SK-N-DZ (cell line): ENCODE measurements at places on chromosomes 3 and 15.
A peak's percentile ranks its signal among the peaks of the same experiment; 100 is the strongest.

DNA sequence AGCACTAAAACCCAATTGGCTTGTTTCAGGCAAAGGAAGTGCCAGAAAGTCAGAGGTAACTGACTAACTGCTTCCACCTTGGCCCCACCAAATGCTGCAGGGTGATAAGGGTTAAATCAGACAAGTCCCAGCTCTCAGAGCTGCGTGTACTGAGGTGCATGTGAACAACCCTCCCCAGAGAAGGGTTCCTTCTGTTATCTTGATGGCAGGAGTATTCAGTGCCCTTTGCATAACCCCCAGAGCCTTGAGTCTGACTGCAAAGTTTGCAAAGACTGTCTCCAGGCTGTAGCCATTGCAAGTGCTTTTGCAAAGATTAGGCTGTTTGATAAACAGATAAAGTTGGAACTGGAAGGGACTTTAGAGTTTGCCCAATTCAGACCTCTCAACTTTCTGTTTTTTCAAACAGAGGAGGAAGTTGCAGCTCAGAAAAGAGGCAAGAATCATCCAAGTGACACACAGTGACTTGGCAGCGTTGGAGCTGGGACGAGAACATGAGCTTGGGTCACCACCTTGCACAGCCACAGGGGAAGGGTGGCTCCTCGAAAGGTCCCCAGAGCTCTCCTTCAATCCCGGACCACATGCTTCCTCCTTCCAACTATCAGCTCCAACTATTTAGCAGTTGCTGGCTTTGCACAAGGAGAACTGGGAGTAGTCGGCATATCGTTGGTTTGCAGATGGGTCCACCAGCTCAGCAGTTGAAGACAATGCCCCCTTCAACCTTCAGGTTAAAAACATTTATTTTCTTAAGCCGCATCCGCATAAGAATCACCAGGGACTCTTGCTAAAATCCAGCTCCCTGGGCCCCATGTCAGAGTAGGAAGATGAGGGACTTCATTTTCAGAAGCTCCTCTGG lies 224.8 kb upstream of the HES1 start:
- no peak for DNase-seq

- no peak for DNase-seq
Measured at GRCh38 chr3:39433642-39434041, 27.1 kb downstream of the RPSA start.

GRCh38 chr3:60917141-60917540 lies 334.1 kb downstream of the FHIT start:
- DNase-seq, result no peak

DNA sequence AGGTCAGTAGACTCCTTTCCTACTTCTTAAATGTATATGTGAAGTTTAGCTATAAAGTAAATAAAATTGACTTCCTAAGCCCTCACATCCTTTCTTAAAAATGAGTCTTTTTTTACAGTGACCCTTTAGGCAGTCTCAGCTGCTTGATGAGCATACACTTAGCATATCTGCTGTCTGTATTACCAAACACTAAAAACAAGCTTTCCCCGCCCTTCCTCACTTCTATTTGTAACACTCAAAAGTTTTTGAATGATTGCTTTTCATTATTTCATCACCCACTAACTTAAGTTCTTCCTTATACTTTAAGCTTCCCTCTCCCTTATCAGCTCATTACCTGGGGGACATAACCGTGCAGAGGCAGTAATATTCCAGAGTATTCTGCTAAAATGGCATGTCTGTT lies 89.4 kb downstream of the PLOD2 start:
- no peak for DNase-seq

GRCh38 chr3:52554026-52554755 lies 17.8 kb downstream of the UQCC5 start:
- no peak for DNase-seq

DNA sequence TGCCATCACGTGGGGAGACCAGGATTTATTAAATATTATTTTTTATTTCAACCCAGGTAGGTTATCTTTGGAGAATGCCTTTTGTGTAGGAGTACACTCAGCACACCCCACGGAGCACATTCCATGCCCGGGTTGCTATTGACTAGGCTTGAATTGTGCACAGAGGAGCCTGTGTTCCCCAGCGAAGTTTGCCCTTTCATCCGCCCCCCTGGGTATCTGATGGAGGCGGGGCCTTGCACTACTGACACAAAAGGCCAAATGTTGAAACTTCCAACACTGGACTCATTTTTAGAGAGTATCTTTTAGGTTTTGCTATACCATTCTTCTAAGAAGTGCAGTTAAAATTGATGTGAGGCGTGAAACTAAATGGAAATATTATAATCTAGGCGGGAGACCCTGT lies 39.3 kb upstream of the PPP4R2 start:
- no peak for DNase-seq

DNA sequence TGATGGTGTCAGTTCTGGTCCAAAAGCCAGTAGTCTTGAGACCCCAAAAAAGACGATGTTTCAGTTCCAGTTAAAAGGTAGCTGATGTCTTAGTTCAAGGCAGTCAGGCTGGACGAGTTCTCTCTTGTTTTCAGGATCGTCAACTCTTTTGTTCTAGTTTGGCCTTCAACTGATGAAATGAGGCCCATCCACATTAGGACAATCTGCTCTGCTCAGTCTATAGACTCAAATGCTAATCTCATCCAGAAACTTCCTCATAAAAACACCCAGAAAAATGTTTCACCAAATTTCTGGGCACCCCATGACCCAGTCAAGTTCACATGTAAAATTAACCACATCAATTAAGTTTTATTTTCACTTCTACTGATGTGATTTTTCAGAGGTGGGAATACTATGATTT lies 74.0 kb downstream of the MOBP start:
- no peak for DNase-seq

DNA sequence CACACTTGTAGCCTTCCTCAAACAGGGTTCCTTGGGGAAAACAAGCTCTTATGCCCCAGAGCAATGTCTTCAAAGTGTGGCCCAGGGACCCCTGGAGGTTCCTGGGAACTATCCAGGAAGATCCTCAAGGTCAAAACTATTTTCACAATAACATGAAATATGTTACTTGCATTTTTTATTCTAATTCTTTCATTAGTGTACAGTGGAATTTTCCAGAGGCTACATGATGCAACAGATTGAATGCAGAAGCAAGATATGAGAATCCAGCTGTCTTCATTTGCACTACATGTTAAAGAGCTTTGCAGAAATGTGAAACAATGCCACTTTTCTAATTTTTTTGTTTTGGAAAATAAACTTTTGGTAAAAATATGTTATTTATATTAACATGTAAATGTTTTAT lies 190.9 kb downstream of the SLC9A9 start:
- no peak for DNase-seq

DNA sequence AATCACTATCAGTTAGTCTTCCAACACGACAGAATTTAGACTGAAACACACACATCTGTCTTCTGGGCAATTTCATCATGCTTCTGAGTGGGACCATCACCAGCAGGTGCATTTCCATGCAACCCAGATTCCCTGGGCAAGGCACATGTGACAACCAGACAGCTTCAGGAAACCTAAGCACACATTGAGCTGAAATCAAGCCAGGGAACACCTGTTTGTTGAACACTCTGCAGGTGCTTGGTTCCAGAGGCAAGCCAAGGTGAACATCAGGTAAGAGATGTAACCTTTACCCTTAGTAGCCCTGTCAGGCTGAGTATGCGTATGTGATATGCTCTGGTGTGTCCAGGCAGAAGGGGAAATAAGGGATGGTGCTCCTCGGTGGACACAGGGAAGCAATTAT lies 3.3 kb upstream of the PSMD2 start:
- DNase-seq, result no peak

GRCh38 chr3:152300029-152300731 lies 31.5 kb downstream of the MBNL1 start:
- DNase-seq, result no peak

GRCh38 chr3:62675492-62675891 lies 199.7 kb downstream of the CADPS start:
- peak; percentile 73 for DNase-seq

DNA sequence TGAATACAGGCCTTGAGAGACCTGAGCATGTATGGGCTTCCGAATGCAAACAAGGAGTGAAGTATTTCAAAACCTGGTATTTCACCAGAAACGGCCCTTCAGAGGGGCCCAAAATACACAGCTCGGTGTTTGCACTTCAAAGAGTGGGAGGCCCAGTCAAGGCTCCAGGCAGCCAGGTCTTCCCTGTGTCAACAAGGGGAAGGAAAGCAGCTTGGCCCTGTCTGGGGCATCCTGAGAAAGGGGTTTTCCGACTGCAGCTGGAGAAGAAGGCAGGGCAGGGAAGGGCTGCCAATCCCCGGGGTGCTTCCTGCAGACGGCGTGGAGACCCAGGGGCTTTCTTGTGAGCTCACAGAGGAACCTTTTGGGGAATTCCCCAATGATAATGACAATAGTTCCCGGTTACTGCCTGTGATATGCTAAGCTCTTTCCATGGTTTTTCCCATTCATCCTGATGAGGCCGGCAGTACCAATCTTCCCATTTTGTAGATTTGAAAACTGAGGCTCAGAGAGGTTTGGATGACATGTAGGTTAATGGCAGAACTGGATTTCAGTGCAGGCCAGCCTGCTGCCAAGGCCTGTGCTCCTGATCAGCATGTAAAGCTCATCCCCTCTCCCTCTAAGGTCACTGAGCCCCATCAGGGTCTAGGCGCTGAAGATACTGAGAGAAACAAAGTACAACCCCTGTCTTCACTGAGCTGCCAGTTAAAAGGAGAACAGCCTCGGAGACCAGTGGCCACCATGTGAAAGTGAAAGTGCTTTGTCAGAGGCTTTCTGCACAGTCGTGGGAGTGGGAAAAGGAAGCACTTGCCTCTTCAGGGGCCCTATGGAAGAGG lies 43.0 kb upstream of the TLE3 start:
- DNase-seq, result no peak

DNA sequence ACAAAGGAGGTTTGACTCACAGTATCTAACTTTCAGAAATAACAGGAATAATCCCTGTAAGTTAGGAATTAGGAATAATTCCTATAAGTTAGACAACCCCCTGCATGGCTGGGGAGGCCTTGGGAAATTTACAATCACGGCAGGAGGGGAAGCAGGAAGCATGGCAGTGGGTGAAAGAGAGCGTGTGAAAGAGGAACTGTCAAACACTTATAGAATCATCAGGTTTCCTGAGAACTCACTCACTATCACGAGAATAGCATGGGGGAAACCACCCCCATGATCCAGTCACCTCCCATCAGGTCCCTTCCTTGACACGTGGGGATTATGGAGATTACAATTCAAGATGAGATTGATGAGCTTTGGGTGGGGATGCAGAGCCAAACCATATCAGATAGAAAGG lies 385.5 kb downstream of the IL20RB start:
- no peak for DNase-seq

- no peak for DNase-seq
Measured at GRCh38 chr15:73116164-73116563, 63.9 kb downstream of the NEO1 start.

- no peak for DNase-seq
Measured at GRCh38 chr15:84598250-84598649, 2.6 kb upstream of the ZSCAN2 start.

- no peak for DNase-seq
Measured at GRCh38 chr3:178112134-178112533, 424.1 kb upstream of the KCNMB2 start.

- DNase-seq, result no peak
Measured at GRCh38 chr3:191302451-191302850, 26.7 kb upstream of the CCDC50 start.

DNA sequence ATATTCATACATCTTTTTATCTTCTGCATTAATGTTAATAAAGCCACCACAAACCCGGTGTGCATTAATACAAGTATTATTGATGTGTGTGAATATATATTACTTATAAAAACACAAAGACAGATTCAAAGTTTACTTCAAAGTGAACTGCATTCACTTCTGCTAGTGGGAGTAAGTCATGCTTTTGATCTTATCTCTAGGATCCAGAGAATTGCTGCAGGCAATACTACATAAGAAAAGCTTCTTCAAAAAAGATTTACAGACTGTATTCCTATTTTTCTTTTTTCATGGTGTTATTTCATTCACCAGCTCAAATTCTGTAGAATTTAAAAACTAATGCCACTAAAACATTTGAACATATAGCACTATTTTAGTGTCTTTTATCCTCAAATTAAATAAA lies 87.5 kb upstream of the CBLB start:
- DNase-seq, result no peak

DNA sequence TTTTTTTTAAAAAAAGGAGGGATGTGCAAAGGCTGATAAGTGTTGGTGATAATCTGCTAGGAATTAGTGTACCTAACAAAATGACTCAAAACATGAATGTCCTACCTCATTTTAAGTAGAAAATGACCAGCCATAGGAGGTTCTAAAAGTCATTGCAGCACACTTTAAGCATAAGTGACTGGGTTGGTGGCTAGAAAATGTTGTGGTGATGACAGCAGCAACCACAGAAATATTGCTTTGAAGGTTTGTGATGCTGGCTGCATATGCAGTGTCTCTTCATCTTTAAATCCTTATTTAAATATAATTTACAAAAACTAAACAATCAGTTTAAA lies 55.2 kb downstream of the CMSS1 start:
- DNase-seq, result no peak

DNA sequence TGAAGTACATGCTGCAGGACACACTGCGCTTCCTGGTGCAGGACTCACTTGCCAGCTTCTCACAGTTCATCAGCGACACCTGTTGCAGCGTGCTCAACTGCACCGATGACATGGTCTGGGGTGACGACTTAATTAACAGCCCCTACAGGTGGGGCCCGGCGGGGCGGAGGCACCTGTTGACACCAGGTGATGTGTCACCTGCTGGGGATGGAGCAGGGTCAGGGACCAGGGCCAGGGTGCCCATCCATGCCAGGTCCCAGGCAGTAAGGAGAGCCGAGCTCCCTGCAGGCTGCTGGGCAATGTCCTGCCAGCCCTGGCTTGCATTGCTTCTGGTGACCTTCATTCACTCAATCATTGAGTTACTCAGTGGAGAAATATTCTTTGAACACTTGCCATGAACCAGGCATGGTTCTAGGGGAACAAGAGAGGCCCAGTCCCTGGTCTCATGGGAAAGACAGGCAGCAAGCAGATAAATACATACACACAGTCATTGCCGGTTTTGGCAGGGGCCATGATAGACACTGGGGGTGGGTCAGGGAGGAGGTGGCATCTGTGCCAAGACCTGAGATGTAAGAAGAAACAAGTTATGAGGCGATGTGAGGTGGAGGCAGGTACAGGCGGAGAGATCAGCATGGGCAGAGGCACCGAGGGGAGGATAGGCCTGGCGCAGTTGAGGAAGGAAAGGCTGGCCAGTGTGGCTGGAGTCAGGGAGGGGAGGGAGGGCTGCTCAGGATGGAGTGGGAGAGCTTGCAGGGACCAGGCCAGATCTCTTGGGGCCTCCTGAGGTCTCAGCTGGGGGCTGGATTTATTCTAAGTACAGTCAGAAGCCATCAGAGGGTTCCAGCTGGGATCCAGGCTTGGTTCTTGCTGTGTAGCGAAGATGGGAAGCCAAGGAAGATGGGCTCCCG lies 30.8 kb downstream of the DNAH1 start:
- no peak for DNase-seq
